ENCODE measurements at places on chromosomes 5 and 9.

- no peak for DNase-seq
Observed at GRCh38 chr5:135218790-135219568, 180.1 kb downstream of the MACROH2A1 start.

GRCh38 chr5:96874631-96875030, 1.7 kb upstream of the ERAP2 start:
- no peak for DNase-seq

GRCh38 chr9:114448706-114449105, 56.6 kb downstream of the WHRN start:
- no peak for DNase-seq

- no peak for DNase-seq
Observed at GRCh38 chr9:135216791-135217441, 129.4 kb downstream of the OLFM1 start.

GRCh38 chr9:121985792-121986494, 107.2 kb downstream of the TTLL11 start:
- no peak for DNase-seq

DNA sequence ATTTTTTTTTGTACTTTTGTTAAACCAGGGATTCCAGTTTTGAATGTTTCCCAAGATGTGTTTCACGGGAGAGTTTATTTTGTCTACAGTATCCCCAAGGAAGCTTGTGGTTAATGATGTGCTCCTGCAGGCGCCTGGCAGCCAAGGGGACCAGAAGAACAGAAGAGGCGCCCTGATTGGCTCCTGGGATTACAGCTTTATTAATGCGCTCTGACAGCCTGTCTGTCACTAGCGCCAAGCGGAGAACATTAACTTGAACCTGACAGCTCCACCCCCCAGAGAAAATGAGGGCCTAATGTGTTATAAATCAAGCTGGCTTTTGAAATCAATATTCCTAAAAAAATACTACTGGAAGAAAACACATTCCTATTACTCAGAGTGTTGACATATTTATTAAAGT, 5.0 kb upstream of the FBXL7 start:
- DNase-seq: no peak

GRCh38 chr9:114185570-114186490, 30.5 kb downstream of the COL27A1 start:
- DNase-seq: no peak

GRCh38 chr5:151199581-151200185, 24.2 kb downstream of the CCDC69 start:
- no peak for DNase-seq

- no peak for DNase-seq
Observed at GRCh38 chr5:33984178-33984577, 315 bp downstream of the SLC45A2 start.

DNA sequence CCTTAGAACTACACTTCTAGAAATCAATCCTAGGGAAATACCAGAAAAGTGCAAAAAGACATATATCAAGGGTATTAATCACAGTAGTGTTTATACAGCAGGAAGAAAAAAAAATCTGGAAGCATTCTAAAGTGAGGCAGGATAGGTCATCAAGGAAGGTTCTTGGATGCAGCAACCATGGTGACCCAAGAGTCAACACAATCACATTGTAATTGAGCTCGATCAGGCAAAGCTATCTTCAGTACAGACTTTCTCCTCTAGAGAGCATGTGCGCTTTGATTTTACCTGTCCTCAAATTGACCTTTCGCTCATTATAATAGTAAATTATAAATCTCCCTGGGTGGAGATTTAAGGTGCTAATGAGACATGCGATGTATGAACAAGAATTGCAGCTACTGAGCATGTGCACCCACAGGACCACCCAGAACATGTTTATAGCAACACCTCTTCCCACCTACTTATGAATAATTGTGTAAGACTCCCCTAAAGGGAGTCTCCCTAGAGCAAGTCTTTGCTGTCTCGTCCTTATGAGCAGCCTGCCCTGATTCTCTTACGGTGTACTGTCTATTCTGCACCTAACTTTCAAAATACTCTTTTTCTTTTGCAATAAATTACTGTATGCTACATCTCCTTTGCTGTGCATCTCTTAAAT, 297.7 kb downstream of the ATPSCKMT start:
- DNase-seq: no peak

DNA sequence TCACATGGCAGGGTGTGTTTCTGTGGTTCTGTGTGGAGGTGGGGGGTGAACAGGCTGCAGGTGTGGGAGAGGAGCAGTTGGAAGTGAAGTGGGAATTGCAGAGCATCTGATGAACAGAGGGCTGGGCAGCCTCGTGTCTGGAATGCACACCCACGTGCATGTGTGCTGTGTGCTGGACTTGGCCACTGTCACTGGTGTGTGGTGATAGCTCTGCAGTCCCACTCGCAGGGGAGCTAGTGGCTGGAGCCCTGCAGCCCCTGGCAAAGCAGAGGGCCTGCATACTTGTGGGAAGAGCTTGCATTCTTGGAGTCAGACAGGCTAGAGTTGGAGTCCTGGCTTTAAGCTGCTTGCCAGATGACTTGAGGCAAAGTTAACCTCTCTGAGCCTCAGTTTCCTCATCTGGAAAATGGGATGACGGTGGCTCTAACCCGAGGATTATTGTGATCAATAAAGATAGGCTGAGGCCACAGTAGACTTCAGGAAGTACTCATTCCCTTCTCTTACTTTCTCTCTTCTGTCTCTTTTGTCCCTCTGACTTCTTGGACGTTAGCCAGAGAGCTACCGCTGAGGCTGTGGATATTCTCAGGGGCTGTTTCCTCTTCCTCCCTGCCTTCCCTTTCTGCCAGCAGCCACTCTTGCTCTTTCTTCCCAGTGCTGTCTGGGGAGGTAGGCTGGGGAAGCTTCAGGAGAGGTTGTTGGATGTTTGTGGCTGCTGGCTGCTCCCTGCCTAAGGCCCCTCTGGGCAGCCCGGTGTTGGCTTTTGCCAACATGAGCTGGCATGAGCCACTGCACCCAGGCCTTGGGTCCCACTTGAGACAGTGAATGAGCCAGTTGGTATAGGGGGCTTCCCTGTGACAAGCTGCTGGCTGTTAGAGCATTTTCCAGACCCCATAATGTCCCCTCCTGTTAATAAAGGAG, 18.3 kb downstream of the PSAT1 start:
- no peak for DNase-seq

- DNase-seq: no peak
Observed at GRCh38 chr5:148146487-148146886, 21.9 kb upstream of the SPINK14 start.

DNA sequence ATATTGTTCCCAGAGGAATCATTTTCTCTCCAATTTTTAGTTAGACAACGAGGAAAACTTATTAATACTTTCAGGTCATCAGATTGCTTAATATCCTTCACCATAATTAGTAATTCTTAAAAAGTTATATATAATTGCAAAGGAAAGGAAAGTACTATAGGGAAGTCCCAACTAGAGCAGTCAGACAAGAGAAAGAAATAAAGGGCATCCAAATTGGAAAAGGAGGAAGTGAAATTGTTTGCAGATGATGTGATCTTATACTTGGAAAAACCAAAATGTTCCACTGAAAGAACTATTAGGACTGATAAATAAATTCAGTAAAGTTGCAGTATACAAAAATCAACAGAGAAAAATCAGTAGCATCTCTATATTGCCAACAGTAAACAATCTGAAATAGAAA, 223.5 kb upstream of the MEF2C start:
- DNase-seq: no peak

GRCh38 chr5:17470064-17470463, 28.0 kb upstream of the TAF11L2 start:
- DNase-seq: no peak

DNA sequence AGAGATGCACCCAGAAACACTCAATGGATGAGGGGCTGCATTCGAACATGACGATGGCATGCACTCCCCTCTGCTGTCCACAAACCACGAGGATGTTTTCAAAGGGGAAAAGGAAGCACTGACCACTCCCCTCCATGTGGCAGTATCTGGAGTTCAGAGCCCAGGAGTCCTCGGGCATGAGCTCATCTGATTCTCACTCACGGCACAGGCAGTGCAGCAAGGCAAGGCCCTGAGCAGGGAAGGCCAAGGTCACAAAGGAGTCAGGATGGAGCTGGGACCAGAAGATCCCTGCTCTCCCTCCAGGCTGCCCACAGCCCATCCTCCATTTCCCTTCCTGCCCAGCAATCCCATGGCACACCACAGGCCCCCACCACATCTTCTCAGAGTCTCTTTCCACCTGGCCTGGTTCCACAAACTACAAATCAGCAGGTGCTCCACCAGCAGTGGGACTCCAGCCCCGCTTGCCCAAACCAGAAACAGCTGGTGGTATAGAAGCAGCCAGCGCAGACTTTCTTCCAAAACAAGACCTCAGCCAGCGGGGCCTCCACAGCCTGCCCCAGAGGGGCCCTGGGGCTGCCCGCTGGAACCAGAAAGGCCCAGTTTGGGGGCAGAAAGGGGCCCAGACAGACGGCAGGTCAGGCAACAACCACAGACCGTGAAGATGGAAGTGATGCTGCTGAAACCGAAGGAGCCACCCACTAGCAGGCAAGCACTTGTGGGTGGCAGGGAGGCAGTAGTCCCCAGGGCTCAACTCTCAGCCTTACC, 12.2 kb downstream of the TNIP1 start:
- DNase-seq: no peak

DNA sequence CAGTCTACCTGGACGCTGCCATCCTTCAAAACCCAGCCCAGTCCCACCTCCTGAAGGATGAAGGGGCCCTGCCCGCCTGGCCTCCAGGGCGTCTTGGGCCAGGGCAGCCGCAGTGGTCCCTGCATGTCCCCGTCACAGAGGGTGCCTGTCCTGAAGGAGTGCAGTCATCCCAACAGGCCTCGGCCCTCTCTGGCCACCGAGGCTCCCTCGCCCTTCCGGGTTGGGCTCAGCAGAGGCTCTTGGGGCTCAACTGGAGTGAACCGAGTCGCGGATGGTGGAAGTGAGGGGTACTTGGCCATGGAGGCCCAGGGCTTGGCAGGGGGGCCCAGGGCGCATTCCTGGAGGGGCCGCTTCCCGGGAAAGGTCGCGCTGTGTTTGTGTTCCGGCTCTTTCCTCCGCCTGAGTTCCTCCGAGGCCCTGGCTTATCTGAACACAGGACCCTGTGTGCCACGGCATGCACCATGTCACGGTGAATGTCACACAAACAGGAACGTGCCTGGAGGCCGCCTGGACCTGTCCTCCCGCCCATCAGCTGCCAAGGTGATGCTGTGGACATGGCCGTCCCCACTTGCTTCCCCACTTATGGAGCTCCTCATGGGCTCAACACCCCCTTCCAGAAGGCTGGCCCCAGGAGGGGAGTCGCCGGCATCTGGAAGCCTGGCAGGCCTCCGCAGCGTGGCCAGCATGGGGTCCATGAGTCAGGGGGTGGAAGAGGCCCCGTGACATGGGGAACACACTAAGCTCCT, 25.7 kb upstream of the OBP2B start:
- DNase-seq: no peak

DNA sequence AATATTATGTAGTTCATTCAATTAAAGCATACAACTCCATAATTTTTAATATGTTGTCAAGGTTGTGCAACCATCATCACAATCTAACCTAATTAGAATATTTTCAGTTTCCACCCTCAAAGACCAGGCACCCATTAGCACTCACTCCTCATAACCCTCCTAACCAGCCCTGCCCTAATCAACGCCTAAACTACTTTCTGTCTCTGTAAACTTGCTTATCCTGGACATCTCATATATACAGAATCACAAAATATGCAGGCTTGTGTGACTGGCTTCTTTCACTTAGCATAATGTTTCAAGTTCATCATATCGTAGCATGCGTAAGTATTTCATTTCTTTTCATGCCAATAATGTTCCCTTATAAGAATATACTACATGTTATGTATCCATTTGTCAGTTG, 134.8 kb upstream of the NFIL3 start:
- no peak for DNase-seq

DNA sequence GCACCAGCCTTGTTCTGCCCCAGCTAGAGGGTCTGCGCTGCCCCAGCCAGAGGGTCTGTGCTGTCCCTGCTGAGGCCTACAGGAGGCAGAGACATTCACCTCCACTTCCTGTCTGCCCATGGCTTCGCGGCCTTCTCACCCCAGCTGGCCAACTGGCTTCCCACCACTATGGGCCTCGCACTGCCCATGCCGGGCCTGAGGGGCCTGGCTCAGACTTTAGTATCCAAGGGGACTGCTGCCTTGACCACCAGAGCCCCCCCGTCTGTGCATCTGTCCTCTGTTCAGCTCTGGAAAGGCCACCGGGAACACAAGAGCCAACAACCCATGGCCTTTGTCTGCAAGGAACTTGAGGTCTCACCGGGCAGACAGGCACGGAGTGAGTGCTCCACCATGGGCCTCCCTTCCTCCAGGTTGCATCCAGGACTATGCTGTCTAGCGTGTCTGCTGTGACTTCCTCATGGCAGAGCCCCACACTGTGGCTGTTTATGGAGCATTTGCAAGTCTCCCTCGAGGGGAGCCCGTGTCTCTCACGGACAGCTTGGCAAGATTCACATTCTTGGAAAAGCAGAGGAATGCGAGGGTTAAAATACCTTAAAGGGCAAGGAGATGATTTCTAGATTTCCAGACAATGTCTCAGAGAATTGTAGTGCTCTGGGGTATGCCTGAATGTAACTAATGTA, 1.7 kb downstream of the DCANP1 start:
- no peak for DNase-seq

DNA sequence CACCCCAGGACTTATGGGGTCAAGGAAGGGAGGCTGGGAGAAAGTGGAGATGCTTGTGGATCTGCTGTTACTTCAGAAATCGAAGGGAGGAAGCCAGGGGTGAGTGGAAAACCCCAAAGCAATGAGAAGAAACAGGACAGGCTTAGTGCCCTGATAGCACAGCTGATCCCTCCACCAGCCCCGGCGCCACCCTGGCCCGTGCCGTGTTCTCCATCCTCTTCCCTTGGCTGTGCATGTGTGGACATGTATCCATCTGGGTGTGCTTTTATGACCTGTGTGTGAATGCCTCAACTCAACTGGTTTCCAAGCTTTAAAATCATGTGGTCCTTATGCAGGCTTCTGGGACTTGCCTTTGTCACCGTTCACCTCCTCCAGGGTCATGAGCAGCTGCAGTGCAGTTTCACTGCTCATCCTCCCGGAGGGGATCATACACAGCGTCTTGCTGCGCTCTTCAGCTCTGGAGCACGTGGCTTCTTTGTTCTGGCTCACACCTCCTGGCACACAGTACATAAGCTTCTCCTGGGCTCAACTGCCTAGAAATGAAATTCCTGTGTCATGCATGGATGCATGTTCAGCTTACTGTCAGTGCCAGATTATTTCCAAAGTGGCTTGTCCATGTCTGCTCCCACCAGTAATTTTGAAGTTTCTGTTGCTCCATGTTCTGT, 58.2 kb downstream of the IPPK start:
- no peak for DNase-seq
